ENCODE measurements at places on chromosomes 3 and 15.

DNA sequence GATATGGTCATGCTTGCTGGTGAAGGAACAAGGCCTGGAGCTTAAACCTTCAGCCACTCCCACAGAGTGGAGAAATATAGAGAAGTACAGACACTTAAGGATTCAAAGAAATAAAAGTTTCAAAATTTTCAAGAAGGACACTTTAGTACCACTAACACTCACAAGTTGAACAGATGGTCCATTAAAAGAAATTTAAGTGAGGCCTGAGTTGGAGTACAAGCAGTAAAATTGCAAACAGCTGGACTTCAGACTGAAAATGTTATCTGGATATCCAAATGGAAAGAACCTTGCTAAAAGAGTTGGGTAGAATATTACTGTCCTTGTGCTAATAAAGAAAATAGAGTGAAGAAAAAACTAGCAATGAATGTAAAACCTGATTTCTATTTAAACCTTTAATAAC lies 397.1 kb upstream of the KCNMB2 start:
- DNase-seq: no peak

DNA sequence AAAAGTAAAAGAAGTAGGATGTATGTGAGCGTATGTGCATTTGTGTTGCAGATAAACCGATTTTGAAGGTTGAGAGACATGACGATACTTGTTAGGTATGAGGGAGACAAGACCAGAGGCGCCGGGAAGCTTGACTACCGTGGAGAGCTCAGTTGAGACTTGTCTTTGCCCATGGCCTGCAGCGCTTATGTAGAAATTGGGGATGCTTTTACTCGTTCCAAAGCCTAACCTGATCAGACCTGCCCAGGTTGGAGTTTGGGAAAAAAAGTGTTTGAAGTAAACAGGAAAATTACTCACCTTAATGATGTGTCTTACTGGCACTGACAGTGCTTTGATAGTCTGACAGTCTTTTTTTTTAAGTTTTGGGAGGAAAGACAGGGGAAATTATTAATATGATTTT lies 202.8 kb downstream of the TP63 start:
- DNase-seq: no peak

DNA sequence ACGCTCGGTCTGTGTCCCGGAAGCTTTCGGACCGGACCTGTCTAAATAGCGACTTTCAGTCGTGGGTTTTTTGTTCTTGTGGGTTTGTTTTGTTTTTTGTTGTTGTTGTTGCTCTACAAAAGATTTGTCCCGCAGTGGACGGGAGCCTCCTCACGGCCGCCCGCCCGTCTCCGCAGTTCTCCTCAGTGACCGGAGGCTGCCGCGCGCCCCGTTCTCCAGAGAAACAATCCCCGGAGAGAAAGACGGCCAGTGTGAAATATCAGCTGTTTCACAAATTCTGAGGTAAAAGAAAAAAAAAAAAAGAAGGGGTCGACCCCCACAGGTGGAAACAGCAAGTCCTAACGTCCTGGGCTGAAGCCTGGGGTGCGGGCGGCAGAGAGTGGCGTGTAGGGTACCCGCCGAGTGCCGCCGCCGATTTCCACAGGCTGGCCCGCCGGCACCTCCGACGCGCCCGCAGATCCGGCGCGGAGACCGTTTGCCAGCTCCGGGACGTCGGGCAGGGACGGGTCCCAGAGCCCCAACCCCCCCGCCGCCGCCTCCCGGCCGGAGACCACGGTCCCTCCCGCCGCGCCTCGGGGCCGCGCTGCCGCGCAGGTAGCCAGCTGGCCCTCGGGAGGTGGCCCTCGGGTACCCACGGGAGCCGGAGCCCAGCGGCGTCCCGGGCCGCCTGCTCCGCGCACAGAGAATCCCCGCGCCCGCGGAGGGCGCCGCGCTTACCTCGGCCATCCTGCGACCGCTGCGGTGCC lies 478 bp downstream of the BNC1 start:
- no peak for DNase-seq

DNA sequence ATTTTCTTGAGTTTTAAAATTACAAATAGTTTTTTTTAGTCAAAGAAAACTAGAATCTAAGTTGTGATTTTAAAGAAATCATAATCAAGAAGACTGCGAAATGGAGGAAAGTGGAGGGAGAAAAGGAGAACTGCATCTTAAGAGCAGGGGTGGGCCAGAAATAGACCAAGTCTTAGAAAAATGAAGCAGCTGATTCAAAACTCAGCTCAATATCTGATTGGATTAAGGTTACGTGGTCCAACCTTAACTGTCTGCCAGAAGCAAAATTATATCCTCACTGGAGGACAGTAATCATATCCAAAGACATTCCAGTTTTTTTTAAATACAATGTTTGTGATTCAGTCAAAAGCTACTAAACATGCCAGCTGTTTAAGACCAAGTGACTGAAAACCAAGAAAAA lies 41.4 kb downstream of the CHSY1 start:
- no peak for DNase-seq

GRCh38 chr3:169072494-169072893 lies 591.0 kb downstream of the MECOM start:
- no peak for DNase-seq

GRCh38 chr15:78244101-78244500 lies 9.7 kb upstream of the ACSBG1 start:
- no peak for DNase-seq

- no peak for DNase-seq
These were observed 21.0 kb upstream of the FAM174B start for GRCh38 chr15:92676561-92676960.

DNA sequence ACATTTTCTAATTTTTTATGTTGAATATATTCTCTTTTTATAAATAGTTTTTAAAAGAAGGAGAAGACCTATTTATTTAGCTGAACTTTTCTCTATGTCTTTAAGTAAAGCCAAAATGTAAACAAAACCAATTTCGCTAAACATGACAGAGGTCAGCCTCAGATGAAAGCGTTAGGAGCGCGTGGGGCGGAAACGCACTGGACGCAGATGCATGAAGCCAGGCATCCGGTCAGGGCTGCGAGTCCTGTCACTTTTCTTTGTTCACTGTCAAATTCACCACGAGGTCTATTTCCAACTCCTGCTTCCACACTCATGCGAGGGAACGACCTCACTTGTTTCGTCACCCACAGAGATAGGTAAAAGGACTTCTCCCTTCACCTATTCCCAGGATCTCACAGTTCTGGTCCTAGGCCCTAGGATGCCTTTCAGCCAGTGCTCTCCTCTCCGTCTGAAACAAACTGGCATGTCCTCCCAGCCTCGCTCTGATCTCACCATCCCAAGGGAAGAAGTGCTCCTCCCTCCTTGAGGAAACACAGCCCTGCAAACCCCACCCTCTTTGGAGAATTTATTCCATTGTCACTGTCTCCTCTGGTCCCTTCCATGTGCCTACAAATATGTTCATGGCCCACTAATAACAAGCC lies 57.9 kb downstream of the ITGB5 start:
- DNase-seq: no peak

- DNase-seq: no peak
These were observed 7.9 kb upstream of the RARB start for GRCh38 chr3:25420147-25420546.

GRCh38 chr3:154864947-154865346 lies 215.2 kb upstream of the MME start:
- no peak for DNase-seq

DNA sequence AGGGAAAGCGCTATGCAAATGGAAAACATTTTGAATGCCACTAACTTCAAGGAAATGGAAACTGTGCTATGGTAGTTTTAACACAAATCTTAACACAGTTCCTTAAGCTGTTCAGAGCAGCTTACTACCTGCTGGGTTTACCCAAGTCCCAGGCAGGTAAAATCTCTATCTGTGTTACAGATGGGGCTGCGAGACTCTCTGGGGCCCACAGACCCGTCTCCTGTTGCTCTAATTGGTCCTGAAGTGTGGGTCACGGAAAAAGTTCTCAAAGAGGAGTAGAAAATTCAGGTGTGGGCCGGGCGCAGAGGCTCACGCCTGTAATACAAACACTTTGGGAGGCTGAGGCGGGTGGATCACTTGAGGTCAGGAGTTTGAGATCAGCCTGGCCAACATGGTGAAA lies 16.9 kb upstream of the ZFYVE19 start:
- DNase-seq: no peak

DNA sequence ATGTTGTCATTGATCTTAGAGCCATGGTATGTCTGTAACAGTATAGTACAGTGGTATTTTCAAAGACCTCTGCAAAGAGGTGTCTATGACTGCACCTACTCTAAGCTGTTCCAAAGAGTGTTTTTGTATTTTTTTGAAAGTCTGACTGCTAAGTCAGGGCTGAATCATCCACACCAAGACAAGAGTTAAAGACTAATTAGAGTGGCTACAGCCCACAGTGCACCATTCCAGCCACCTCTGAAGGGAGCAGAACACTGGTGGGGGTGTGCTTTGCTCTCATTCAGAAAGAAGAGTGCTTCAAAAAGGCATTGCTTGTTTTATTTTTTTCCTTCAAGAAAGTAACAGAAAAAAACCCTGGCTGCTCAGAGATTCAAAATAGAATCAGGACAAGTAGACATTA lies 301.4 kb downstream of the GABRG3 start:
- DNase-seq: no peak

GRCh38 chr3:126468028-126468891 lies 7.4 kb downstream of the ZXDC start:
- DNase-seq: no peak
